Stimulated activated CD4-positive, alpha-beta T cell treated with anti-CD3 and anti-CD28 coated beads, Interleukin-1b, Interleukin-23, amount 100 ng/mL, for 1 hour (primary cell): ENCODE measurements at places on chromosomes 2 and 18.

DNA sequence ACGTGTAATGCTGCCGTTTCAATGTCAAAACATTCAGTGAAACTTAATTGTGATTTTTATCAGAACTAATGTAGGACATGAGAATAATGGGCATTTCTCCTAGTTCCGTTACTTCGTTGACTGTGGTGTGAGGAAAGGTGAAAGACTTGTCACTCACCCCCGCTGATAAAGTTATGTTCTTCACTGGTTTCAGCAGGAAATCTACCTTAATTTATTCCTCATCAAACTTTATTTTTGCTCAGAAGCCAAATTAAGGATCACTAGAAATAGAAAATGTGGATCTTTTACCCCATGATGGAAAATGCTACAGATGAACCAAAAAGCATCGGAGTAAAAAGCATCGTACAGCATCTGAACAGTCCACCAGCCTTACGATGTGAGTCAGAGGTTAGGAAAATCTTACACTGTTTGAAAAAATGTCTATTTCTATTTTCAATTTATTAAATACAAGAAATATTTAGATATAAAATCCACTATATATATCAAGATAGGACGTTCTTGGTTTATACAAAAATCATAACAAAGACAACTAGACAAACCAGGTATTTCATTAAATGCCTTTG, 1.0 kb upstream of the ROCK1 start:
- no peak for DNase-seq

- DNase-seq: no peak
These were observed 152.8 kb downstream of the TFCP2L1 start for GRCh38 chr2:121132054-121132761.

- no peak for DNase-seq
These were observed 858 bp downstream of the TP53I3 start for GRCh38 chr2:24083567-24084385.

DNA sequence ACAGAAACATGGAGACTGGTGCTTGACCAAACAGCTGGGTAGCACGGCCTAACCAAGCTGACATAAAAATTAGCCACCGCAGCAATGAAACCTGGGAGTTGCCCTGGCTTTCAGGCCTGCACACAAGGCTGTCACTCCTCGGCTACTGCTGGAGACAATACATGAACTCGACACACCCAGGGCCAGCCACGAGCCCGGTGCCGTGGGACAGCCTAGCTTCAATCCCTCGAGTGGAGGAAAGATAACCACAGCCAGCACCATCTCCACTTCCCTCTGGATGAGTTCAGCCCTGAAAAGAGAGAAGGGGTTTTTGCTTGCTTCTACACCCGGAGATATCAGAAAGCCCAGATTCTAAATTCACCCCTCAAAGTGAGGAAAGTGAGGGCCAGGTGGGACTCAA, 78.0 kb downstream of the BCL2L11 start:
- no peak for DNase-seq

DNA sequence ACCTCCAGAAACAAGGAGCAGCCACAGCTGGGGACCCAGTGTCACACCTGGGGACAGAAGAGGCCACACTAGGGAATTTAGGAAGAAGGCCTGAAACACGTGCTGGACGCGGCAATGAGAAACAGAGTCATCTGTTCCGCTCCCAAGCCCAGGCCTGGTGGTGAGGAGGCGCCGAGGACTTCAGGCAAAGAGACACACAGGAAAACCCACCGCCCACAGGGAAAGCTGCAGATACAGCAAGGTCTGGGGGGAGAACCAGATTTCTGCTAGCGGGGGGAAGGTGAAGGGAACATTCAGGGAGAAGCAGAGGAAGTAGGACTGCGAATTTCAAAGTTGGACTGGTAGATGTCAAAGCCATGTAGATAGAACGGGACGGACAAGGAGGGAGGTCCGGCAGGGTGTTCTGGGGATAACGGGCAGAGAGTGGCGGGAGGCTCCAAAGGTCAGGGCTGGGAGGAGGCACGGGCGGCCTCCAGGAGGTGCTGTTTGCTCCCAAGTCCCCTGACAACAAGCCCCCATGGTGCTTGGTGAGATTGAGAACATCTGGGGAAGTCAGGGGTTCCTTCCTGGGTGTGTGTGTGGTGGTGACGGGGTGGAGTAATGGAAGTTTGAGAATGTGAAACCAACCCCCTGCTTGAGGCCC, 351.7 kb upstream of the MYT1L start:
- DNase-seq: no peak

DNA sequence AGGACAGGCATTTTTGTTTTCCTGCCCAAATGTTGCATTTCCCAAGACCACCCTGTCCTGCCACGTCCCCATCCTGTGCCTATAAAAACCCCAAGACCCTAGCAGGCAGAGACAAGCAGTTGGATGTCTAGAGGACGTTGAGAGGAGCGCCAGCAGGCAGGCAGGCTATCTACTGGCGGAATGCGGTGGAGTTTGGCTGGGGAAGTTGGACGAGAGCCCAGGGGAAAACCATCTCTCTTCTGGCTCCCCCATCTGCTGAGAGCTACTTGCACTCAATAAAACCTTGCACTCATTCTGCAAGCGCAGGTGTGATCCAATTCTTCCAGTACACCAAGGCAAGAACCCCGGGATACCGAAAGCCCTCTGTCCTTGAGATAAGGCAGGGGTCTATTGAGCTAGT, 72.5 kb downstream of the ARL6IP6 start:
- DNase-seq: no peak

DNA sequence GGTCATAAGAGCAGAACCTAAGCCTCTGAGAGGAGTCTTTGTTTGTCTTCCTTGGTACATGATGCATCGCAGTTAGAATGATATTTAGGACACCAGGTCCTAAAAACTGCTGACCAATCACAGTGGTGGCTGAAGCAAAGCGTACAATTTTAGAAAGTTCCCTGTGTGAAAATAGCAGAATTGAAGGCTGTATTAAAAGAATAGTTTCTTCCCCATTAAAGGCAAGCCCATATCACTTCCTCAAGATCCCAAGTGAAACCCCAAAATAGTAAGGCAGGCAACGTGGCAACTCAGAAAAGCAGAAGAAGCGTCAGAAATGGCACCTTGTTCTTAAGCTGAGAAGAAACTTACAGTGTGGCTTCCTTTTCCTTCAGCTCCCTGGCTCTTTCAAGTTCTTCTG, 154.8 kb upstream of the PGAP1 start:
- no peak for DNase-seq

GRCh38 chr2:11158916-11159573, 3.8 kb downstream of the SLC66A3 start:
- no peak for DNase-seq

DNA sequence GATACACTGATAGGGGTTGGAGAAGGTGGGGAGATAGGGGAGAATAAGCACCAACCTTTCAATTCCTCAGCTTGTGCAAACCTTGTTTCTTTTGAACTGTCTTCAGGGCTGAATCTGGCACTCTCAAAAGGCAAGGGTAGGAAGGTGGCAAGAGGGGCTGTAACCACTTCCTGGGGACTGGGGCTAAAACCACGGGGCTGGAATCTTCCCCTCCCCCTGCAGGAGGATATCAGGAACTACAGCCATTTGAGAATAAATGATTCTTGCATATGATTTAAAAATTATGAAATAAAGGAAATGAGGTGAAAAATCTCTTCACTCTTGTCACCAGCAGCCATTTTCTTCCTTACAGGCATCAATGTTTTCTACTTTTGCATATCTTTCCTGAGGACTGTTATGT, 50.8 kb downstream of the ATOH8 start:
- DNase-seq: no peak

DNA sequence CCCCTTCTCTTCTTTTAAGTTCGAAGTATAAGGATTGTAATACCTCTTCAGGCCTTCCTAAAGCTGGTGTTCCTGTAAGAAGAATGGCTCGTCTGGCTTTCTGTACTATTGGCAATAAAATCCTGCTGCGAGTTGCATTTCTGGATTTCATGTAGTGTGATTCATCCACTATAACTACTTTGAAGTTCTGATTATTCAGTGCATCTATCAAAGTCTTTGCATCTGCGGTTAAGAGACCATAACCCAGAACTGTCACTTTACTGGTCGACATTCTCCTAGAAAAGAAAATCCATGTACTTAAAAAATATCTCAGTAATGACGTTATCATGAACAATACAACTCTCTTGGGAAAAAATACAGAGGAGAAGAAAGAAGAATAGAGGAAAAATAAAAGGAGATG, 181.1 kb downstream of the ZRANB3 start:
- DNase-seq: no peak

DNA sequence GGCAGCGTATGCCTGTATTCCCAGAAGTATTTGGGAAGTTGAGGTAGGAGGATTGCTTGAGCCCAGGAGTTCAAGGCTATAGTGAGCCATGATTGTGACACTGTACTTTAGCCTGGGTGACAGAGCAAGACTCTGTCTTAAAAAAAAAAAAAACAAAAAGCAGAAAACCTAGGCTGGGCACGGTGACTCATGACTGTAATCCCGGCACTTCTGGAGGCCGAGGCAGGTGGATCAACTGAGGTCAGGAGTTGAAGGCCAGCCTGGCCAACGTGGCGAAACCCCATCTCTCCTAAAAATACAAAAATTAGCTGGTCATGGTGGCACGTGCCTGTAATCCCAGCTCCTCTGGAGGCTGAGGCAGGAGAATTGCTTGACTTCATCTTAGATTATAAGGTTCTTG, 46.4 kb downstream of the MTA3 start:
- no peak for DNase-seq

GRCh38 chr2:12259493-12259892, 457.2 kb upstream of the TRIB2 start:
- DNase-seq: no peak

GRCh38 chr18:61551586-61551985, 218.4 kb downstream of the CDH20 start:
- DNase-seq: no peak

DNA sequence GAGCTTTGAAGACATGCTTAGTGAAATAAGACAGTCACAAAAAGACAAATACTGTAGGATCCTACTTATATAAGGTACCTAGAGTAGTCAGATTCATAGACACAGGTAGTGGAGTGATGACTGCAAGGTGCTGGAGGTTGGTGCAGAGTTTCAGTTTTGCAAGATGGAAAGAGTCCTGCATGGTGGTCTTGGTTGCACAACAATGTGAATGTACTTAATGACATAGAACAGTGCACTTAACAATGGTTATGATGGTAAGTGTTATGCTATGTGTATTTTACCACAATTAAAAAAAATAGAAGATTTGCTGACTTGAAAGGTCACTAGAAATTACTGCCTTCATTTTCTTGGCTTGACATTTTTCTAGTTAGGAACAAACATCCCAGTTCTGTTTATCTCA, 9.5 kb downstream of the CERS6 start:
- no peak for DNase-seq

- no peak for DNase-seq
These were observed 7.0 kb upstream of the ERFE start for GRCh38 chr2:238151628-238152235.

DNA sequence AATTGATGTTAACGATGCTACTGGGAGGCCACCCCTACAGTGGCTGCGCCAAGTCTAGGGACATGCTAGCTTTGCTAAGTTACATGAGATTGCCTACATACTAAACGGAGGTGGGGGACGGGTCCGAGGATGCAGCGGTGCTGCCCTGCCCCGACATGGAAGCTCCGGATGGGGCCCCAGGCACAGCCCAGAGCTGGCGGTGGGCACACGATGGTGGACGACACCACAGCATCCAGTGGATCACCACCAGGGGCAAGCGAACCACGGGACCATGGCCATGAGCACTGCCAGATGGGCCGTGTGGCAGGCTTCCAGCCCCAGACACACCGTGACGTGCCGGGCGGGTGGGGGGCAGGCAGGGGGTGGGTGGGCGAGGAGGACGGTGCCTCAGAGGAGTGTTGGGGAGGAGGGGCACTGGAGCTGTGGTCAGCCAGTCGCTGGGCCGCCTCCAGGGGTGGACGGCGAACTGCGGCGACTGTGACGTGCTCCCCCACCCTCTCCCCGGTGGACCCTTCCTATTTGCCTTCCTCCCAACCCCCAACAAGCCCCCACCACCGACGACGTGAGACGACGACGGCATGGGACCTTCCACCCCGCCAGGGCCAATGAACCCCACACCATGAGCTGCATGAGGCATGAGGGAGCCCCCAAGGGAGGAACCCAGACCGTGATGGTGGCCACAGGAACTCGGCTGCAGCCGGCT, 90.6 kb upstream of the ANKRD30BL start:
- DNase-seq: no peak

DNA sequence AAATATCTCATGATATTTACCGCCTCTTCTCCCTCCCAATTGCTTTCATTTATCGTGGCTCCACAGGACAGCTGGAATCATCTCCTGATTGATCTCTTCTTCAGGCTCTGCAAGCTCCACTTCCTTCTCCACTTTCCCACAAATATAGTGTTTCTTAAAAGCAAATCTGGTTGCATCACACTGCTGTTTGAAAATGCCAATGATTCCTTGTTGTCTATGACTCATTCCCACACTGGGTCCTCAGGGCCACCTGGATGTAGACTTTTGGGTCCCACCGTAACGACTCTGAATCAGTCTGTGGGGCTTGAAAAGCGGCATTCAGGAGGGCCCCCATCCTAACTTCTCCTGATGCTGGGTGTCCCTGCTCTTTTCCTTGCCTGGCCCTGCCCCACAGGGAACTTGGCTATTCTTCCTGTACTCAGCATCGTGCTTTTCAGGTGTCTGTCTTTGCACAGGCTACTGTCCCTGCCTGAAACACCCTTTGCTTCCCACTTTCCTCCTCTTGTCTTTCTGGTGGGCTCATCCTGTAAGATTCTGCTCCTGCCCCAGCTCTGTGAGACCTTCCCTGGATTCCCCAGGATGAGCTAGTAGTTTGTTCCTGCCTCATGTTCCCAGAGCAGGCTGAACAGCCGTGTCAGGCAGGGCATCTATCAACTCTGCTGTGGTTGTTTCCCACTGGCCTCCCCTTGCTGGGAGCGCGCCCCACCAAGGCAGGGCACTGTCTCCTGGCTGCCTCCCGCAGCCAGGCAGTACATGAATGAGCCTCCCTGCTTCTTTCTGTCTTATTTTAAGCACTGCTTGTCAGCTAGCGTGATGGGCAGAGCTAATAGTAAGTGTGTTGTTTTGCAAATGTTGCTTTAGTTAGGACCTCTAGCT, 111.9 kb downstream of the KCTD1 start:
- DNase-seq: no peak

DNA sequence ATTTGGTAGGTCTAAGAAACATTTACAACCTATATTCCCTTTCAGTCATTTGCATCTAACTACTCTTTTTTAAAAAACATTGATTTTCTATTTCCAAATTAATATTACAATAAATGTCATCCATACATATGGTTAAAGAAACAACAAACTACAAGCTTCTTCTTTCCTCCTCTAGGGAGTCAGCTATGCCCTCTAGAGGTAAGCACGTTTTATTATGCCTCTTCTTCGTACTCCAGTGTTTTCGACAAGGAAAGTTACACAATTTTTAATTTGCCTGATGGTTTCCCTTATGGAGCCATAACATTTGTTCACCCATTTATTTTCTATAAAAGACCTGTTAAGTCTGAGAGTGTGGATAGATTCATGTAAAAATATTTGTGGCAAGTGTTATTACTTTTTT, 183.4 kb upstream of the CDH7 start:
- DNase-seq: no peak
